ENCODE measurements at places on chromosomes 2 and 18.
A peak's percentile ranks its signal among the peaks of the same experiment; 100 is the strongest.

GRCh38 chr2:186683341-186683740 is 10.5 kb upstream of the FAM171B start:
- DNase-seq: no peak

DNA sequence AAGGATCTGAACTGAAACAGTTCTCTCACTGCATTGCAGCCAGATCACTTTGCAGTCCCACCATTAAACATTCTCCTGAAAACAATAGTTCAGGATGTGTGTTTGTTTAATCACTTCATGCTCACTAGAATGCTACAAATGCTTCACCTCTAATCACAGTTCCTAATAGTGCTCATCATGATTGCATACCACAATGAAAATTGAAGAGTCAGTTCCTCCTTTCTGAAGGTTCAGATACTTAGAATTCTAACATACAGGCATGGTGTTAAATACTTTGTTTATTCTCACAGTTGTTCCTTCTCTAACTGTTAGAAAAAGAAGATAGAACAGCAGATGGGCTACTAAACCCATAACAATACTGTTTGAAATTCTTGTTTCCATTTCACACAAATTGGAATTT is 622.3 kb upstream of the ACVR2A start:
- peak; percentile 24 for DNase-seq

DNA sequence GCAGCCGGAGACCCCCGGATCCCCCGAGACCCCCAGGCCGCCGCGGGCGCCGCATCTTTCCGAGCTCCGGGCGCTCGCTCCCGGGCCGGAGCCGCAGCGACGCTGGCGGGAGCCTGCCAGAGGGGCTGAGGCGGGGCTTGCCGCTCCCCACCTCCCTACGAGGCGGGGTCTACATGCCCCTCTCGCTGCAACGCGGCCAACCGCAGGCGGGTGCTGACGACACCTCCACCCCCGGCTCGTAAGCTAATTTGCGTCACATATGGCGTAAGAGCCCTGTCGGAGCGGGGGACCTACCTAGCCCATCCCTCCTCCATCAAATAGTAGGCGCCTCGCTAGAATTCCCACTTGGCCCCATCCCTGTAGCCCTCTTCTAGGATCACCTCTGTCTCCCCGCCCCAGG is at the start of gene PTPRN:
PTPRN (minus strand) TSS at position 124 of the 400 bp plus-strand sequence; CDS start at position 55, 69 bp downstream.
- no peak for DNase-seq

DNA sequence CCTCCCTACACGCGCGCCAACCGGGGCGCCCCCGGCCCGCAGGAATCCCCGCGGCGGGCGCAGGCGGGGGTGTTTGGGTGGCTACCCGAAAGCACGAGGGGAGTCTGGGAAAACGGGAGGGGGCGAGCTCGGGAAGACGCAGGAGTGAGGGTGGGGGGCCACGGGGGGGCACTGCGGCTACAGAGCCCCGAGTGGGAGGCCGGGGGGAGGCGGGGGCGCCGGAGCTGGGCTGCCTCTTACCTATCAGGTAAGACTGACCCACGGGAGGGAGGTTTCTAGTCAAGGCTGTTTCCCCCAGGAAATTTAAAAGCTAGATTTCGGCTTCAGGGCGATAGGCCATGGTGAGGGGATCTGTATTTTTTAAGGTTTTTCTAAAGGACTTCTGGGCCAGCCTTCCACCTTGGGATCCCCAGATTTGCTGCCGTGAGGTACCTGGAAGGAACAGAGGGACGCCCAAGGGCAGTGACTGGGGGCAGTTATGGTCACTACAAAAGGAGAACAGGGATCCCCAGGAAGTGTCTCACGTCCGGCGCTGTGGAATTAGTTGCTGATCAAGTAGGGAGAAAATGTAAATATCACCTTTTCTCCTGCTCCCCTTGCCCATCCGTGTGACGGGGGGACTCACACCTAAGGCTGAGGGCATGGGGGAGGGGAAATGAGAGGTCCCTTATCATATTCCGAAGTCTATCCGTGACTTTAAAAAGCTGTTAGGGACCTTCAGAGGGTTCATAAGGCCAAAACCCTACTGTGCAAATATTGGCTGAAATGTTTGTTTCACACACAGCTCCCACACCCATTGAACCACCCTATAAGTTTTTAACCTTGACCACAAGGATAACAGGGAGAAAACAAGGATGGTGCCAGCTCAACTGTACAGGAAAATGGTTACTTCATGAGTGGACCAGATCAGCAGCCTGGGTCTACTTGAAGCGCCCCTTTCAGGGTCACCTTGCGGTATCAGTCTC is 638 bp upstream of the IRS1 start:
- DNase-seq: no peak

DNA sequence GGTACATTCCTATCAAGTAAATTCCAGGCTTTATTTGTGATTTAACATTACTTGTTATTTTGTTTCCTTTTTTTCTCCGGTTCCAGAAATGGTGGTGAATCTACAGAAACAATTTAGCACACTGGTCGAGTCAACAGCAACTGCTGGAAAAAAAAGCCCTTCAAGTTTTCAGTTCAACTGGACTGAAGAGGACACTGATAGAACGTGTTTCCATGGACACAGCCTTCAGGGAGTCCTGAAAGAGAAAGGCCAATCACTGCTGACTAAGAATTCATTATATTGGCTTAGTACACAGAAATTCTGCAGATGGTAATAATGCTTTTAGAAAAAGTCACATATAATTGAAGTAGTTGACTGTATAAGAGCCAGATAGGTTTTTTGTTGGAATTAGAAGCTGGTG is 32.0 kb upstream of the GRHL1 start:
- DNase-seq: no peak

- DNase-seq: no peak
These were observed 21.0 kb downstream of the MAL start for GRCh38 chr2:95046371-95047112.

DNA sequence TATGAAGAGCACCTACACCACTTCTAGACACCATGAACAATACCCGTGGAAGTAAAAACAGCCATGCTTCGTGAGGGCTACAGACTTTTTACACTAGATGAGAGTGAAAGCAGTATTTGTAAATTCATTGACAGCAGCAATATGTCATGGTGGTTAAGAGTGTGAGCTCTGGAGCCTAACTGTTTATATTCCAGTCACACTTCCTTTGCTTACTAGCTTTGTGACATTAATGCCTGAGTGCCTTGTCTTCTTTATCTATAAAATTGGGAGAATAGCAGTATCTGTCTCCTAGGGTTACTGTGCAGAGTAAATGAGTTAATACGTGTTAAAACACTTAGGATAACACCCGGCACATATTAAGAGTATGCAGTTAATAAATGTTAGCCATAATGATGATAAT is 33.8 kb upstream of the RPRM start:
- no peak for DNase-seq

GRCh38 chr2:130884503-130884902 is 47.8 kb downstream of the ARHGEF4 start:
- DNase-seq: no peak

DNA sequence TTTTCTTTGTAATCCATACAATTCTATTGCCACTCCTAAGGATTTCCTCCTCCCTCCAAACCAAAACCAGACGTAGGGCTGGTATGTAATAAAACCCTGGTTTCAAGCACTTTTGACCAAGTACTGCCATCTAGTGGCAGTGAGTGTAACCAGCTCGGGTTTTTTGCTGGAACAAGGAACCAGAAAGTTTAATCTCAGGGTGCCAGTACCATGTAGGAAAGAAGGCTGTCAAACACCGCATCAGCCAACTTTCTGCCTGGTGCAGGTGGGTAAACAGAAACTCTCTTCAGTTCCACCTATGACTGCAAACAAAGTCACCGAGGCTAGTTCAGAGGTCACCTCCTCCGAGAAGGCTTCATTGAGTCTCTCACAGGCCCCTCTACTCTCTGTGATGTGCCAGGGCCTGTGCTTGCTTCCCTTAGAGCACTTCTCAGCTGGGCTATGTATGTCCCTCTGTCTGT is 10.2 kb upstream of the THNSL2 start:
- peak; percentile 62 for DNase-seq

DNA sequence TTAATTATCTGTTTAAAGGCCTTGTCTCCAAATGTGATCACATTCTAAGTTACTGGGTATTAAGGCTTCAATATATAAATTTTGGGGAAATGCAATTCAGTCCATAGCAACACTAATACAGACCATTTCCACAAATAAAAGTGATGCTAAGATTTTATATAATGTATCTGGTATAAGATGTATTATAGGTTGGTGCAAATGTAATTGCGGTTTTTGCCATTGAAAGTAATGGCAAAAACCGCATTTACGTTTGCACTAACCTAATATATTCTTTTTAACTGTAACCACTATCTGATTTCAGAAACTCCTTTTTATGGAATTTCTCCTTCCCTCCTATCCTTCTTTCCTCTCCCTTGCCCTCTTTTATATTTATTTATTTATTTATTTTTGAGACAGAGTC is 1020.6 kb downstream of the BCL11A start:
- no peak for DNase-seq

DNA sequence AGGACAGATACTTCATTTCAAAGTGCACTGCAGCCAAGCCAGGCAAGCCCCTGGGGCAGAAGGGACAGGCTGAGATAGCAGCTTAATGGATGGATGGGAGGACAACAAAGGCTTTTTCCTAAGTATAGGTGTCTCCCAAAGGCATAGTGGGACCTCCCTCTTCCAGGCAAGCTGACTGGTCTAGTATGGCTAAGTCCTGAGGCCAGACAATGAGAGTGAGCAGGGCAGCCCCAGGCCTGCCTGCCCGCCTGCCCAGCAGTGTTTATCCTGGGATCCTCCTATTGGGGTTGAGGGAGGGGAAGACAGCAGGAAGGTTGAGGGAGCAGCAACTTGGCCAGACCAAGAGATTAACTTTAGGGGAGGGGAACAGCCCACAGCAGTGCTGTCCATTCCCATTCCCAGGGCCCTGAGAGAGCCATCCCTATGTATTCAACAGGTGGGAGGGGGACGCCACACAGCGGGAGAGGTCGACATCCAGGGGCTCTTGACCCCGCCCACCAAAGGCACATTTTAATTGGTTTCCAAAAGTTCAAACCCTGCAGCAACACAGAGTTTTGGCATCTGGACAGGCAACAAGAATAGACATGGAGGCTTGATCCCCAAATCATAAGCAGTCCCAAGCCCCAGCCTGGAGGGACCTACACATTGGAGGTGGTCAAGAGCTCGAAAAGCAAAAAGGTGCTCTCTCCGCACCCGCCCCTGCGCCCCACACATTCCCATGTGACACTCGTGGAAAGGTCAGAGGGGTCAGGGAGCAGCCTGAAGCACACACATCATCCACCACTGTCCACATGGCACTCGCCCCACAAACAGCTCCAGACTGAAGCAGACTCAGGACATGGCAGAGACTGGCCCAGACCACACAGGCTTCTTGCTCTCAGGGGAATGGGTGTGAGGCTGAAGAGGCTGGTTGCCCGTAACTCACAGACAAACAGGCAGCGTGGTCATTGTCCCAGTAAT is 2.9 kb upstream of the SFXN5 start:
- no peak for DNase-seq

- DNase-seq: no peak
These were observed 329.6 kb upstream of the MAP2 start for GRCh38 chr2:209094221-209094620.

- no peak for DNase-seq
These were observed 153.3 kb upstream of the MAP3K20 start for GRCh38 chr2:172922306-172922705.

- no peak for DNase-seq
These were observed 2.0 kb downstream of the EIF2AK2 start for GRCh38 chr2:37154785-37155184.

DNA sequence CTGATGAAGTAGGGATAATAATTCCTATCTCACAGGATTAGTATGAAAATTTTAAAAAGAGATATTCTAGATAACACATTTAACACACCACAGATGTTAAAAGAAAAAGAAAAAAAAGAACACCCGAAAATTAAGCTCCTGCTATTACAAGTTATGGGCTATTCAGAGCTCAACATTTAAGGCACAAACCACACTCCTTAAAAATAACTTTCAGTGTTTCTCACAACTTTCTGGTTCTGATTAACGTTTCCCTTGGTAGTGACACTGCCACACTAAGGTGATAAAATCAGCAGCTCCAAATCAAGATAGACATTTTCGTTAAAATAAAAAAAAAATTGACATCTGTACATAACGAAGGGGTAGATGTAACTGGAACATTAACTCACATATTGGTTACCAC is 26.9 kb downstream of the ACVR1C start:
- DNase-seq: no peak

GRCh38 chr2:217822296-217823252 is 180.2 kb downstream of the TNS1 start:
- no peak for DNase-seq

DNA sequence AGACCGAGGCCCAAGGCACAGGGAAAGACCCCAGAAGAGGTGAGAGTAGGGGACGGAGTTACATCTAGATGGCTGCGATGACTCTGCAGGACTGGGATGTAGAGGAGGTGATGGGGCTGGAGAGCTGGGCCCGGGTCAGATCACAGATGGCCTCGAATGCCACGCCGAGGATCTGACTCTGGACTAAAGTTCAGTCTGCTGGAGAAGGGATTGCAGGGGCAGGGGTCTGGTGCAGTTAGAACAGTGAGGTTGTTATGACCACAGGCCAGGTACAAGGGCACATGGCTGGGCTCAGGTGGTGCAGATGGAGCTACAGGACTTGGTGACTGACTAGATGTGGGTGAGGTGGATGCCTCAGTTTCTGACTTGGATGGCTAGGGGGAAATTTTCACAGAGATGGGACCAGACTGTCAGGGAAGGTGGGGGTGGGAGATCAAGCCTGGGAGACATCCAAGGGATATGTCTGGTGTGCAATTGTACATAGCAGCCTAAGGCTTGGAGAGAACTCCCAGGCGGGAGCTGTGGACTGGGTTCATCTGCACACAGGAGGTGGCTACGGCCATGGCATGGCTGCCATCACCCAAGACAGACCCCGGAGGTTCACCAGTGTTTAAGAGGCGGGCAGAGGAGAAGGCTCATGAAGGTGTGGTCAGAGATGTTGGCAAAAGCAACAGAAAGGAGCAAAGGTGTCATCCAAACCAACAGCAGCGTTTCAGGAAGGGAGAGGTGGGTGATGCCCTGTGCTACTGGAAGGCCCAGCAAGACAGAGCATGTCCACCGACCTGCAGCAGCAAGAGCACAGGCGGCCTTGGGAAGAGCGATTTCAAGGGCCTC is 66.9 kb downstream of the CIB4 start:
- no peak for DNase-seq

DNA sequence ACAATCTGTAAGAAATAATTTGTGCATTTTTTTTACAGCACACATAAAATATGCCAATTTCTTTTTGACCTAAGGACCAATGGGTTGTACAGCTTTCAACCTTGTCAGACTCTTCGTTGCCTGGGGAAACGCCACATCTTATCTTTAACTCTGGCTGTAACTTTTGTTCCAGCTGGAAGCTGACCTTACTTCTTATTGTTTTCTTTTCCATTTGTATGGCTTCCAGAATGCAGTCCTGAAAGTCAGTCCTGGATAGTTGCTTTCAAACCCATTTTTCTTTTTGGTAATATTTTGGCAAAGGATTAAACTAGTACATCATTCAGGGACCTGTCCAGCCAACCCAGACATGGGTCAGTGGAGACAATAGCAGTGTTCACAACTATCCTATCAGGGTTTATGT is 686.5 kb upstream of the CDH2 start:
- no peak for DNase-seq
